ENCODE measurements at places on chromosomes 6 and 20.

DNA sequence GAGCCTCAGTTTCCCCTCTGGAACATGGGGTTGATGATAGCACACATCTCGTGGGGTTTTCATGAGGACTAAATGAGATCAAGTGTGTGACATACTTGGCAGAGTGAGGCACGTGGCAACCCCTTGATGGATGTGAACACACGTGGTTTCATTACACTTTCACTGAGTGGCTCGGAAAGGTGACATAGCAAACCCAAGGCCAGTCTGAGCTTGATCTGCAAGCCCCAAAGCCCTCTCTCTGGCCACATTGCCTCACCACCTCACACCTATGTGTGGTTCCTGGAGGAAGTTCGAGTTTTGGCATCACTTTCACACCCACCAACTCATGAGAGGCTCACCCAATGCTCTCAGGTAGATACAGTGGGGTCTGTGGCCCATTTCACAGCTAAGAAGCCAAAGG, 60.0 kb downstream of the CPNE5 start:
- DNase-seq = no peak

DNA sequence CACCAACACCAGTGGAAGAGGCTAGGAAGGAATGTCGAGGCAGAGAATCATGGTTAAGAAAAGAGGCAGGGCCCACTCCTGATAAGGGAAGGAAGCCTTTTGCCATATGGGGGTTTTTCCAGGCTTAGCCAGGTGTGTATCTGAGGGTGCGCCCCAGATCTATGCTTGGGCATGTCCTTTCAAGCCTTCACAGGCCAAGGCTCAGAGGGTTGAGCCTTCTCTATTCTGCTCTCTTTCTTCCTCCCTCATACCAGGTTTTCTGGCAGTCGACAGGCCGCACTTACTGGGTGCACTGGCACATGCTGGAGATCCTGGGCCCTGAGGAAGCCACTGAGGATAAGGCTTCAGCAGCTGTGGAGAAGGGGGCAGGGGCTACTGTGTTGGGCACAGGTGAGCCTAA, 4.7 kb downstream of the CUL9 start:
- no peak for DNase-seq

DNA sequence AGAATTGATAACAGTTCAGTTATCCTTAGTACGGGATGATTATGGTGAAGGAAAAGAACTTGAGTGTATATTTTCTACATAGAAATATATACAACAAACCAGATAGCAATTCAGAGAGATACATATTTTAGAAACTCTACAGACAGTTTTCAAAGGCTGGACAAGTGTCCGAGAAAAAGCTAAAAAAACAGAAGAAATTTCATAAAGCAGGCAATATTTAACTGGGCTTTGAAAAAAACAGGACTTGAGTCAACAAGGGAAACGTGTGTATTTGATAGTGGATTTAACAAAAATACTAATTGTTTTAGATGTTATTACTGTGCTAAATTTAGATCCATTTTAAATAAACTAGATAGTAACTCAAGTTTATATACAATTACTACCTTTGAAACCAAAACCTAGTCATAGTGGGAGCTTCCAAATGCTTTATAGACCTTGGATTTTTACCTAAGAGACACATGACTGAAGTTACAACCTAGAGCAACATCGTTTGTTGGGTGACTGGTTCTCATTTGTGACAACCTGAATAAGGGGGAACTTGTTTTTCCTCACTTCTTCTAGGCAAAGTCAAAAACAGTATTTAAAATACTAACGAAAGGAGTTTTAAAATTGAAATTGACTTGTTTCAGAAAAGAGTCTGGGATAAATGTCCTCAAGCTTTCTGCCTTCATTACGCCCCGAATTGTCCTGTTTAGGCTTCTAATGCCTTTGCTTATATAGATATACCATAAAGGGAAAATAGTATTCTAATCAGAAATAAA, 116.7 kb upstream of the PRSS16 start:
- no peak for DNase-seq

GRCh38 chr6:147789430-147789947, 281.0 kb downstream of the SAMD5 start:
- no peak for DNase-seq

DNA sequence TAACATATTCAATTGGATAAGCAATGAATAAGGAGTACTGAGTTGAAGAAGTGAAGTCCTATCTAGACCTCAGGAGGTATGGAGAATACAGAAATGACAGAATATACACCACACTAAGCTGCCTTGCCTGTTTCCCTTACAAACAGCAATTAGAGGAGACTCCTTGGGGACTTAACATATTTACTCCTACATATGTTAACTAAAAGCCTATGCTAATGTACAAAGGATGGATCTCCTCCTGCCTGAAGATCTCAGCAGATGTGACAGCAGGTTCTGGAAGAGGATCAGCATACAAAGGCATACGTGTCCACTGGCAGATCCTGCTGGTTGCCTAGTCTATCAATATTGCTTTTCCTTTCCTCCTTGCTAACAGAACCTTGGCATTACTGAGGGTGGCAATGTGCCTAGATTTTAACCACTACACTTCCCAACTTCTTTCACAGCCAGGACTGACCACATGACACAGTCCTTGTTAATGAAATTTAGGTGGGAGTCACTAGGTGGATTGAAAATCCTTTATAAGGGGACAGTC, 29.6 kb downstream of the PRKN start:
- no peak for DNase-seq

DNA sequence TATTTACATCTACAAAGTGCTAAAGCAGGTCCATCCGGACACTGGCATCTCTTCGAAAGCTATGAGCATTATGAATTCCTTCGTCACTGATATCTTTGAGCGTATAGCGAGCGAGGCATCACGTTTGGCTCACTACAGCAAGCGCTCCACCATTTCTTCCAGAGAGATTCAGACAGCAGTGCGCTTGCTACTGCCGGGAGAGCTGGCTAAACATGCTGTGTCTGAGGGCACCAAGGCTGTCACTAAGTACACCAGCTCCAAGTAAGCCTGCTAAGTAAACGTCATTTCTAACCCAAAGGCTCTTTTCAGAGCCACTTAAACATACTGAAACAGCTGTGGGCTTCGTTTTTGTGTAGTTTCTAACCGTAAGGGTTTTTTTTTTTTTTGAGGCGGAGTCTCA, 27.5 kb upstream of the SLC17A4 start:
- no peak for DNase-seq

- DNase-seq = no peak
Observed at GRCh38 chr6:26218824-26219223, 131.6 kb downstream of the HFE start.
